Astrocyte of the cerebellum (primary cell): ENCODE measurements at places on chromosomes 7 and 10.

DNA sequence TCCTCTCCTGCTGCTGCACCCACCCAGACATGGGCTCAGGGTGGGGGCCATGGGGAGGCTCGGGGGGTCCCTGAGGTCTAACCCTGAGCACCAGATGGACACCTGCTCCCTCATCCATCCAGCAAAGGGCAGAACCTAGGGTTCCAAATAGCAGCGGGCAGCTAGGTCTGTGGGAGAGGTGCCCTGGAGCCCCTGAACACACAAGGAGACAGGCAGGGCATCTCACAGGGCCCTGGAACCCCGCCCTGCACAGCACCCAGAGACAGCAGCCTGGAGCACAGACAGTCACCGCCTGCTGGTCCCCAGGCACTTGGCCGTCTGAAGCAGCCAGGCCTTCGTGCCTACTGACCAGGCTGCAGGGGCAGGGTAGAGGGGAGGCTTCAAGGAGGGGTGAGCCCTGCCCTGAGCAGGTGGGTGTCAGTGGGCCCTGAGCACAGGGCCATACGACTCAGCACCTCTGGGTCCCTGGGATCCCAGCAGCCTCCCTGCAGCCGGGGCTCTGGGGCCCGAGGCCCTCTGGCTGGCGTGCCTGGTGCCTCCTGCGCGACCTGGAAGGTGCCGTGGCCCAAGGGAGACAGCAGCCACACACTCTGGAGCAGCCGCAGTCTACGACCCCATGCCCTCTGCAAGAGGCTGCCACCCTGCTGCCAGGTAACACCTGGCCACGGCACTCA lies 38.3 kb downstream of the GET4 start:
- no peak for DNase-seq

DNA sequence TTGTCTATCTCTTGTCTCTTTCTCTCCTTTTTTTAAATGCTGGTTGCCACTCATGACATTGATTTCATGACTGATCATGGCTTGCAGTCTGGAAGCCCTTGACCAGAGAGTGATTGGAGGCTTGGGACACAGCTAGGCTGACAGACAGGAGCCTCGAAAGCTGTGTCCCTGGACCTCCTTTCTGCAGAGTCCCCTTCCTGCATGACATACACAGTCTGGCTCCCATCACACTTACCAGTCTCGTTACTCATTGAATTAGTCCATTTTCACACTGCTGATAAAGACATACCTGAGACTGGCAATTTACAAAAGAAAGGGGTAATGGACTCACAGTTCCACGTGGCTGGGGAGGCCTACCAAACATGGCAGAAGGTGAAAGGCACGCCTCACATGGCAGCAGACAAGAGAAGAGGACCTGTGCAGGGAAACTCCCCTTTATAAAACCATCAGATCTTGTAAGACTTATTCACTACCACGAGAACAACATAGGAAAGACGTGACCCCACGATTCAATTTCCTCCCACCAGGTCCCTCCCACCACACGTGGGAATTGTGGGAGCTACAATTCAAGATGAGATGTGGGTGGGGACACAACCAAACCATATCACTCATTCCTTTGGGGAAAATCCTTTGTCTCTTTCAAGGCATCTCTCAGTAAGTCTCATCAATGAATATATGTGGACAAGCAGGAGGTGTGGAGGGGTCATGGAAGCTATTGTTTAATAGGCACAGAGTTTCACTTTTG lies 102.3 kb downstream of the TBXAS1 start:
- DNase-seq: no peak

- DNase-seq: no peak
These were observed 20.7 kb downstream of the PLPP4 start for GRCh38 chr10:120477743-120478141.

DNA sequence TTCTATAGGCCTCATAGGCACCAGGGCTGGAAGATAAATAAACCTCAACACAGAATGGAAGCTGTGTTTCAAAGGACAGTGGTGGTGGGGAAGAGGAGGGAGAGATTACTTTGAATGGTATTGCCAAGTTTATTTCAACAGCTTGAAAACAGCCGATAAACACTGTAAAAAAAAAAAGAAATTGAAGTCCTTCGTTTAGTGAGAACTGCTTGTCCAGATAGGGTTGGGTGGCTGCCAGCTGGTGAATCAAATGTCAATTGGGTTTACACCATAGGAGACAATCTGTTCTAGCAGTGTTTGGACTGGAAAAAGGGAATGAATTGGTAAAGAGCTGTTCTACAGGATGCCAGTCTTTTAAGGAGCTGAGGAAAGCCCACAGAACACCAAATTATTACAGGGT lies 254.8 kb downstream of the PHF14 start:
- no peak for DNase-seq

GRCh38 chr10:27464993-27465392 lies 39.1 kb upstream of the RAB18 start:
- no peak for DNase-seq

- DNase-seq: no peak
These were observed 246.5 kb downstream of the COBL start for GRCh38 chr7:51070151-51070550.

GRCh38 chr10:123449234-123449962 lies 216.8 kb upstream of the GPR26 start:
- no peak for DNase-seq

DNA sequence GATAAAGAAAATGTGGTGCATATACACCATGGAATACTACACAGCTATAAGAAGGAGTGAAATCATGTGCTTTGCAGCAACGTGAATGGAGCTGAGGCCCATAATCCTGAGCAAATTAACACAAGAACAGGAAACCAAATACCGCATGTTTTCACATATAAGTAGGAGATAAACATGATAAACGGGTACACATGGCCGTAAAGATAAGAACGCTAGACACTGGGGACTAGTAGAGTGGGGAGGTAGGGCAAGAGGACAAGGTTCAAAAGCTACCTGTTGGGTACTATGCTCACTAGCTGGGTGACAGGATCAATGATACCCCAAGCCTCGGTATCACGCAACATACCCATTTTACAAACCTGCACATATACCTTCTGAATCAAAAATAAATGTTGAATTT lies 113.7 kb downstream of the CSTF2T start:
- no peak for DNase-seq

DNA sequence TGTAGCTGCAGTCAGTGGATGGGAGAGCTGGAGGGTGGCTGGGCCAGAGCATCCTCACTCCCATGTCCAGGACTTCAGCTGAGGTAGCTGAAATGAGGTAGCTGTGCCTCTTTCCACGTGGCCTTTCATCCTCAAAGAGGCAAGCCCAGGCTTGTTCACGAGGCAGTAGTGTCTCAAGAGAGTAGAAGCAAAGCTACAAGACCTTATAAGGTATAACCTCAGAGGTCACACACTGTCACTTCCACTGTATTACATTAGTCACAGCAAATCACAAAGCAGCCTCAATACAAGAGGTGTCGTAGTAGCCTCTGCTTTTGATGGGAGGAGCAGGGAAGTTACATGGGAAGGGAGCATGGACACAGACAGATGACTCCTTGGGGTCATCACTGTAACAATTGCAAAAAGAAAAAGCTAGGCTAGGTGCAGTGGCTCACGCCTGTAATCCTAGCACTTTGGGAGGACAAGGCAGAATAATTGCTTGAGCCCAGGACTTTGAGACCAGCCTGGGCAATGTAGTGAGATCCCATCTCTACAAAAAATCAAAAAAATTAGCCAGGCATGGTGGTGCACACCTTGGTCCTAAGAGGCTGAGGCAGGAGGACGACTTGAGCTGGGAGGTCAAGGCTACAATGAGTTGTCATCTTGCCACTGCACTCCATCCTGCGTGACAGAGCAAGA lies 97.5 kb downstream of the SKIDA1 start:
- DNase-seq: no peak

DNA sequence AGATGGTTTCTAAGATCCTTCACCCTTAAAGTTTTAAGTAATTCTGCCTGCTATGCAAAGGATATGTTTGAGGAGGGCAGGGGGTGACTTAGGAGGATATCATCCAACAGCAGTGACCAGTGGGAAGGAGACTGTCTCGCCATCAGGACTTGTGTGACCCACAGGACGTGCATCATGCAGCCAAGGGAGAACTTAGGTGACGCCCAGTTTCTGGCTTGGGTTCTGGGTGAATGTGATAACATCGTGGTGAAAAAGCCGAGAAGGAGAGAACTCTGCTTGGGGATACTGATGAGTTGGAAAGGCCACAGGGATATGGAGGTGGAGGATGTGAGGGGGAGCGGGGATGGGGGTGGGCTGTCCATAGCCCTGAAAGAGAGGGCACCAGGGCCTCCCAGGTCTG lies 3.8 kb downstream of the WIPI2 start:
- DNase-seq: no peak

DNA sequence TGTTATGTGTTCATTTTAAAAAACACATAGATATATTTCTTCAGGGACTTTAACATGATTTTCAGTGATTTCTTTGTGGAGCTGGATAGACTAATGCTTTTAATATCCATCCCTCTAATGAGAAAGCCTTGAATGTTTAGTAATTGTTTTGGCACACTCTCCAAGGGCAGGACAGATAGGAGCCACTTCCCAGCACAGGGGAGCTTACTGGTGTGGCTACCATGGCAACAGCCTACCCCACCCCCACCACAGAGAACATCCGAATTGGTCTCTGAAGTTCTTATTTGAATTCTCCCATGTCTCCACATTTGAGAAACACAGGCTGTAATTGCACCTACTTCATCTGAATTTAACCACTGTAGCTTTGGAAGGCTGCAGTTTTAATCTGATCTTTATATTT lies 87.7 kb downstream of the PRKG1 start:
- DNase-seq: no peak

DNA sequence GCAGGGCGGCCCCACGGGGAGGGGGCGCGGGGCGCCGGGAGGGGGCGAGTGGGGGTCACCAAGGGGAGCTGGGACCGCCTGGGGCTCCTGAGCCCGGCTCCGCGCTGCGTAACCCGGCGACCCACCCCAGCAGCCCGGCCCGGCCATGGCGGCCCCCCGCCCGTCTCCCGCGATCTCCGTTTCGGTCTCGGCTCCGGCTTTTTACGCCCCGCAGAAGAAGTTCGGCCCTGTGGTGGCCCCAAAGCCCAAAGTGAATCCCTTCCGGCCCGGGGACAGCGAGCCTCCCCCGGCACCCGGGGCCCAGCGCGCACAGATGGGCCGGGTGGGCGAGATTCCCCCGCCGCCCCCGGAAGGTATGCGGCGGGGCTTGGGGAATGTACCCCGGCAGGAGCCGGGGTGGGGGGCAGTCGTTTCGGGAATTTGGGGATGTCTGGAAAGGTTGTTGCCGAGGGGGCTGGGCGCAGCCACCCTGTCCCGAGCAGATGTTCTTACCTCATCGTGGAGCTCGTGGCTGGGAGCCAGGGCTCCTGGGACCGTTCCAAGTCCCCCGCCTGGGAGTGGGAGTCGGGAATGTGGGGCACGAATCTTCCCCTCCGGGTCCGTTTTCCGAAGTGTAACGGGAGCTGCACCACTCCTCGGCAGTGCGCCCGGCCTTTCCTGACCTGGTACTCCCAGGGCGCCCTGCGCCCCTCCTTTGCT lies 431 bp downstream of the ZYX start:
- DNase-seq: peak; percentile 48

GRCh38 chr7:80843018-80843677 lies 75.7 kb downstream of the SEMA3C start:
- DNase-seq: no peak

DNA sequence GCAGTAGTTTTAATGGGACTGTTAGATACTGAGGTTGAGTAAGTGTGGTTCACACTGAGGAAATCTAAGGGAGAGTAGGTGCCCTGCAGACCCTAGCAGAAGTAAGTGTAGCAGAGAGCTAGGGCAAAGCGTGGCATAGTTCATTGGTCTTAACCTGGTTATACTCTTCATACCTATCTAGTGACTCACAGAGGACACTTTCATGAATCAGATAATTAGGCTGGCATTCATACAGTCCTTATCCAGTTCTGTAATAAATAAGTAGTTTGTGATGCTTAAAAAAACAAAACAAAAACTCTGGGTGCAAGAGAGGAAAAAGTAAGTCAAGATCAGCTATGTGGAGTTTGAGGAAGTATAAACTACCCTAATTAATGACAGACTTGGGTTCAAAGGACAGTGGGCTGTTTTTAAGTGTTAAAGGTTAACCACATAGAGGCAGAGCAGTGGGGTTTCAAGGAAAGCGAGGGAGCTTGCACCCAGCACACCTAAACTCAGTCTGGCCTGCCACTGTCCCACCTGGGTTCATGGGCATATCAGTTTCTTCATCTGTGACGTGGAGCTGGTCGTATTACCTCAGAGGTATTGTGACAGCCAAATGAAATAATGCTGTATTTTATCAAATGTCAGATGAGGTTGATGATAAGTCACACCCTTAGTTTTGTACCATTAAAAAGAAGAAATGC lies 27.1 kb downstream of the LMTK2 start:
- DNase-seq: no peak

DNA sequence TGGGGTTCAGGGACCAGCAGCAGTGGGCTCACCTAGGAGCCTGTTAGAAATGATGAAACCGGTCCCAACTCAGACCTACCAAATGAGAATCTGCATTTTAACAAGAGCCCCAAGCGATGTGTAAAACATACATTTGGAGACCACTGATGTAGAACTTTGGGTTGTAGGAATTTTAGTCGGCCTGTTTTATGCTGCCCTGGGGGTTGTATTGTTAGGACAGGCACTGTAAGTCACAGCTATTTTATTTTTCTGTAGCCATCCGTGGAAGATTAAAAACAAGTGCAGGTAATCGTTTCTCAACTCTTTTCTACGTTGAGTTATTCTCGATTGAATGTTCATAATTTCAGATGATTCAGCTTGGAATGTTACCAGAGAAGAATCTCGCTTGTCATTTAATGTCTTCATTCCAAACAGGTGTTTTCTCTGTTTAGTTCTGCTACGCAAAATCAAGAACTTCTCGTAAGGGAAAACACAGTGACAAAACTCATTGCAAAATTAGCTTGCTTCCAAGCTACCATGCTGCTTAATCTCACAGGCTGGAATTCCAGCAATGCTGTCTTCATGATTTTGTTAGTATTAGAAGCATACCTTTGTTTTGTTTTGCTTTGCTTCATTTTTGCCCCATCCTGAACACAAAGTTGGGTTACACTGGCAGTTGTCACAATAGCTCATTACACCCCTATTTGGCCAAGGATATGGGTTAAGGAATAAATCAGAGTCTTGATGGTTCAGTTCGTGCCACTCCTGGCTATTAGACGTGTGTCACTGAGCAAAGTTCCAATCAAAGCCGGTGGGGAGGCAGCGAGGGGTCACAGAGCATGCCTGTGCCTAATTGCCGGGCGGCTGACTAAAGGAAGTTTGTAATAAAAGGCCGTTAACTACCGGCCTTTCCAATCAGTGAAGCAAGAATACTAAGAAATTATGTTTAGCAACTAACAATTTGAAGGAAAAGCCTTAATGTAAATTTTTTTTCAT lies 676.9 kb downstream of the GATA3 start:
- DNase-seq: no peak

GRCh38 chr7:18849130-18849529 lies 268.3 kb downstream of the TWIST1 start:
- no peak for DNase-seq

- DNase-seq: no peak
These were observed 11.1 kb upstream of the CALML5 start for GRCh38 chr10:5510281-5511072.

- DNase-seq: no peak
These were observed 8.5 kb downstream of the NRP1 start for GRCh38 chr10:33325929-33326328.
